Fibroblast of skin of right quadriceps (primary cell): ENCODE measurements at places on chromosomes 2 and 18.

DNA sequence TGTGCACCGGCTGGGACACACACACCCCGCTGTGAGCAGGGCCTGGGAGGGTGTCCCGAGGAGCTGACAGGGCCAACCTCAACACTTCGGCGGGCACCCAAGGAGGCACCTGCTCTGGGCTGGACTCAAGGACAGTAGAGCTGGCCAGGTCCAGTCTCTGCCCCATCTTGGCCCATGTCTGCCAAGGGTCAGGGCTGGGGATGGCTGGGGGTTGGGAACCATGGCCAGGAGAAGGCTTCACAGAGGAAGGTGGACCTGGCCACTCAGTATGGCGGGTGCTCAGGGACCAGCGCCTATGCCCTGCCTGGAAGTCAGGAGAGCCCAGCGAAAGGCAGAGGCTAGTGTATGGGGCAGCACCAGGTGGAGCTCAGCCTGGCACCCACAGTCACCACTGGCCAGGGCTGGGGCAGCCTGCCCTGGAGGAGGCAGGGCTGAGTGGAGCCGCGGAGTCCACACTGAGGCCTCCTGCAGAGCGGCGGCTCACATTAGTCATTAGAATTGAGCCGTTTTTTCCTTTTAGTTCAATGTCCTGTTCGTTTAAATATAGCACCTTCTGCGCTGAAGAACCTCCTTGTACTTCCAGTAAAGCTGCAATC lies 4.2 kb downstream of the ERFE start:
- no peak for DNase-seq

DNA sequence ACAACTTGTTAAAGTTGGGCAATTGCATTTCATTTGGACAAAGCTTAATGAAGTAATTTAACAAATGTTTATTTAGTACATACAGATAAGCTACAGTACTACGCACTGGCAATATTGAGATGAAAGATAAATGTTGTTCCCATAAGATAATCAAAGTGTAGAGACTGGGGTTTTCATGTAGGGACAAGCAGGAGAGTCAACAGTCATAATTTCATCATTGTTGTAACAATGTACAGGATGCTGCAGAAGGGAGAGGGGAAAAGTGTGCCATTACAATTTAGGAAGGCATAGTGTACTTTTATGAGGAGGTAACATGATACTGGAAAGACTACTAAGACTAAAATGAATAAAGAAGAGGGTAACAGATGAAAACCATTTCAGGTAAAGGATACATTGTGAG lies 441.6 kb downstream of the ERBB4 start:
- DNase-seq = no peak

DNA sequence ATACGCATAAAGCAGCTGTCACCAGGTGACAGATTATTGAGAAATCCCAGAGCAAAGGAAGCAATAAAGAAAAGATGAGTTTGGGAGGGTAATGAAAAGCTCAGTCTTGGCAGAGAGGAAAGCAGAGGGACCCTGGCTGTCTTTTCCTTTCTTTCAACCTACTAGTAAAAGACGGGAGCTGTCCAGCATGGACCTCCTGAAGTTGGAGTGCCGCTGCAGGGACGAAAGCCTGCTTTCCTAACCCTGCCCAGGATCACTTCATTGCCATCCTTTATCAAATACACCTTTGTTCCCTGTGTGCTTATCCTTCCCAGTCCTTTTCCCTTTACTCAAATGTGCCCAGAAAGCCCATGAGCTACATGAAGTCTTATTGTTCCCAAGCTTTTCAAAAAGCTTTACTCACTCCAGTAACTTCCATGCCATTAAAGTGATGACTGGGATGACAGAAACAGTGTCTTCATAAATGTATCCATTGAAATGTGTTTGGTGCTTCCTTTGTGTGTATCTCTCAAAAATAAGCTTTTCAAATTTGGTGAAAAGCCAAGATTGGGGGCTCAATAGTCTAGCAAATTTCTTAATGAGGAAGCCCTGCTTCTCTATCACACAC lies 3.7 kb upstream of the SPR start:
- DNase-seq = peak; percentile 29

GRCh38 chr2:67564076-67564475 lies 166.9 kb downstream of the ETAA1 start:
- DNase-seq = peak; percentile 45

DNA sequence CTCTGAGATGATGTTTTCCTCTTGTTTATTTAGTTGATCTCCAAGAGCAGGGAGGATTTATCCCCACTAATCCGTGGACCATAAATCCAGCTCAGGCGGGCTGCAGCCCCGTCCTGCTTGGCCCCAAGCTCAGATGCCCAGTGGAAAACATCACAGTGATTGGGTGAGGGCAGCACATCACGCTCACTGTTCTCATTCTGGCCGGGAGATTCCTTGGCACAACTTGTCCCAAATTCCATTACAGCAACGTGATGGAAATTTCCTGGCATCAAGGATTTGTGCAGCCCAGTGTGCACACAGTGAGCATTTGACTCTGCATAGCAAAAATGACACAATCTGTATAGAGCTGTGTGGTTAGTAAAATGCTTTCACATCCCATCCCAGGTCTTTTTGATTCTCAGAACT lies 96.8 kb downstream of the VAPA start:
- peak; percentile 96 for DNase-seq

GRCh38 chr18:77161383-77161782 lies 28.8 kb upstream of the MBP start:
- DNase-seq = no peak
